Large intestine (tissue), 12 donors: ENCODE measurements at places on chromosomes 11 and 22. TPM values are rescaled to one million over a fixed set of nuclear protein-coding genes. Genes with fewer than 3 reads are reported as not detected.

DNA sequence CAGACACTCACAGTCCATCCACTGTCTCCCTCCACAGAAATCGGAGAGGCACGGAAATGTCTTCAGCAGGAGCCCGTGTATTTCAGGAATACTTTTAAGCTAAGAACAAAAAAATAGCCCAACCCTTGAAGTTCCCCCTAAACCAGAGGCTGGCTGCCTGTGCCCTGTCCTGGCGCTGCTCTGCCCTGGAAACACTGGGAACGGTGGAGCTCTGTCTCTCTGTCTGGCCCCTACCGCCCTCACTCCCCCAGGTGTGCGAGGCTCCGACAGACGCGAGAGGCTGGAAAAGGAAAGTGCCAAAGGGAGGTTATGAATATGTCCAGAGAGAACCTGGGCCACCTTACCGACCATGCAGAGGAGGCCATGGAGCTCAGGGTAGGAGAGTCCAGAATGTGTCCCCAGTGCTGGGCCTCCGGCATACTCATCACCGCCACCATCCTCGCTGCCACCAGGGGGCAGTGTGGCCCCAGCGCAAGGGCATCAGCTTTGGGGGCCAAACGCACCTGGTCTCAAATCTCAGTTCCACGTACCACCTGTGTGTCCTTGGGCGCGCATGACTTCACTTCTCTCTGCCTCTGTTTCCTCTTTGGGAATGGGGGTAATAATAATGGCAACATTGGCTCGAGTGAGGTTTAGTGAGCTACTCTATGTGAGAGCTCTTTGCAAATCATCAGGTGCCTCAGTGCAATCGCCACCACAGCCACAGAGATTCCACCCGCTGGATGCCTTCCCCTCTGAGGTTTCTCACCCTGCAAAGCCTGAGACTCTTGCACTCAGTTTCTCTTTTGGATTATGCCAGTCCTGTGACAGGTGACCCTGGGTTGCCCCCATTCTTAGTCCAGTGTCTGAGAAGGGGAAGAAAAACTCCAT is 10.4 kb upstream of the SLCO2B1 start:
- peak; percentile 68 for DNase-seq

DNA sequence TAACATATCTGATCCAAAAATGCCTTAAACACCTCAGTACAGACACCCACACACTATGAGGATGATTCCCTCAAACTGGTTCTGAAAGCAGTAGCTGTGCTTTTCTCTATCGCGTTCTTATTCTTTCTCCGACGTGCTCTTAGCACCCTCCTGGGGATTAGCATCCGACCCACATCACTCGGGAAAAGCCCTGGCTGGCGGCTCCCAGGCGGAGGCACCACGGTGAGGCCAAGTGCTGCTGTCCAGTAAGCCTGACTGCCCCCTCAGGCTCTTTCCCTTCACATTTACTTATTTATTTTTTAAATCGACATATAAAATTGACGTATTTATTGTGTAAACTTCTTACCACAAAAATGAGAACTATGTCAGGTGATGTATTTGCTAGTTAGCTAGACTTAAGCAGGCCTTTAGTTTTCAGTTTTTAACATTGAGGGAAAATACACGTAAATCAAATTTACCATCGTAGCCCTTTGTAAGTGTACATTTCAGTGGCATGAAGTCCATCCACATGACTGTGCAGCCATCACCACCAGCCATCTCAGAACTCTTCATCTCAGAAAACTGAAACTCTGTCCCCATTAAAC is 19.2 kb downstream of the TBX1 start:
- DNase-seq: no peak

- DNase-seq: no peak
Measured at GRCh38 chr22:38346506-38346905, 29.3 kb upstream of the CSNK1E start.

Gene SMC1B
- 0.27 TPM for polyA plus RNA-seq

- DNase-seq: no peak
Measured at GRCh38 chr22:27377501-27378295, 423.9 kb downstream of the MN1 start.

Gene CDC45
- 8.7 TPM for polyA plus RNA-seq

Gene PDGFB
- 7.4 TPM for polyA plus RNA-seq

DNA sequence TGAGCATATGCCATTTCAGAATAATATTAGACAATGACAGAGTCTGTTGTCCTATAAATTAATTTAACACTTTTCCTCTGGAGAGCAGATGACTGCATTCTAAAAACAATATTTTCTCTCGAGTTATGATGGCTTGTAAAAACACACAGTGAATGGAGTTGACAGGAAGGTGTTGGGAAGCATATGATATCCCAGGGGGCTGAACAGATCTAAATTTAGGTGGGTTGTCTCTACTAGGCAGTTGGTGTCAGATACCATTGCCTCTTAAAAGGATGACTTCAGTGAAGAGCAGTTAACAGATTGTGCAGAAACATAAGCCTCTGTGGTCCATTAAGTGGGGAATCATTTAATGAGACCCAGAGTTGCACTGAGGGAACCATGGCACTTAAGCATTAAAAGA is 30.7 kb downstream of the SVIP start:
- no peak for DNase-seq

Gene MOGAT2
- 222 TPM for polyA plus RNA-seq

DNA sequence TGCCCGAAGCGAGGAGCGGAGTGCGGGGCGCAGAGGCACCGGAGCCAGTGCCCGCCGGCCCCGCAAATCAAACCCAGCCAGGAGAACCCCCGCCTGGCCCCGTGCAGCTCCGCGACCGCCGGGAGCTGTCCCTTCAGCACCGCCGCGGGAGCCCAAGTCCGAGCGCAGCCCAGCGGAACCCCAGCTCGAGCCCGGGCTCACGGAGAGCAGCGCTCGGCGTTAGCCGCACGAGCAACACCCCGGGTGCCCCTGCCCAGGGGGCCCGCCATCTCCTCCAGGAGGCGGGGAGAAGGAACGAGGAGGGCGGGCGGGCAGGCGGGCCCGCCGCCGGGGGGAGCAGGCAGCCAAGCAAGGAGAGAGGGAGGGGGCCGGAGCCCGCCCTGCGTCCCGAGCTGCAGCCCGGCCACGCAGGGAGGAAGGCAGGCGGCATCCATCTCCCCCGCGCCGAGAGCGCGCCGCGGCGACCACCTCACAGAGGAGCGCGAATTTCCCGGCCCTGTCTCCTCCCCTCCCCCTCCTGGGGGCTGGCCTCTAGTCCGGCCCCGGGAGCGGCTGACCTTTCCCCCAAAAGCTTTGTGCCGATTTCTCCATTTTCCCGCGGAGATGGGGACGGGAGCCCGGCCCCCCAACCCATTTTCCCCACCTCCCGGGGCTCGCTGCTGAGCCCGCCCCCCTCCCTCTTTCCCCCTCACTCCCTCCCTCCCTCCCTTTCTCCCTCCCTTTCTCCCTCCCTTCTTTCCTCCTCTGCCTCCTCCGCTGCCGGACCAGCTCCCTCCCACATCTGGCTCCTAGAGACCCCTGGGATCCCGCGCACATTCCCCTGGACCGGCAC is 621 bp downstream of the KCNC1 start:
- DNase-seq: peak; percentile 56
